ENCODE measurements at places on chromosomes 2 and 18.

- H3K4me3 ChIP-seq = no peak overlapping the region
- no peak overlapping the region for H3K27ac ChIP-seq
- no peaks in the 10 kb centered on the region for H3K4me1 ChIP-seq
- peak; percentile 65 for DNase-seq
- no peaks in the 10 kb centered on the region for H3K27me3 ChIP-seq
These were observed 262.6 kb downstream of the MREG start for GRCh38 chr2:215750763-215751162.

GRCh38 chr2:7867867-7868266, 814.0 kb upstream of the ID2 start:
- H3K4me1 ChIP-seq = peaks cover 4% of the 10 kb centered on the region
- no peaks in the 10 kb centered on the region for H3K36me3 ChIP-seq
- no peak overlapping the region for H3K4me3 ChIP-seq
- H3K27me3 ChIP-seq = no peaks in the 10 kb centered on the region

DNA sequence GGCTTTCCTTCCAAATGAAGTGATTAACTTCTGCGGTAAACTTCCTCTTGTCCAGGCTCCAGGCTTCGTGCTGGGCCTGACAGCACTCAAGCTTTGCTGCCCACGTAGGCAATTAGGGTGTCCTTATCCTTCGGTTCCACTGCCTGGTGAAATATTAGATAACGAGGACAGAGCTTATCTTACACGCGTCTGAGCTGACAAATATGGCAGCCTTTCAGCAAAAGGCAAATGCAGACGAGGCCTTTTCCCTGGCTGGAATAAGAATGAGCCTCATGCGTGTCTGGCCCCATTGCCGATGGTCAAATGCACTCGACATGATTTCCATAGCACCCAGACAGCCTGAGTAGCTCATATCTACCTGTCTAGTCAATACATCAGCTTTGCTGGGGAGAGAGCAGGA, 141.5 kb downstream of the FAM210A start:
- no peak overlapping the region for H3K27ac ChIP-seq
- no peaks in the 10 kb centered on the region for H3K4me1 ChIP-seq
- no peak overlapping the region for H3K4me3 ChIP-seq
- no peaks in the 10 kb centered on the region for H3K36me3 ChIP-seq
- no peak for DNase-seq
- no peaks in the 10 kb centered on the region for H3K27me3 ChIP-seq

GRCh38 chr2:105052773-105053172, 14.9 kb downstream of the MRPS9 start:
- H3K27ac ChIP-seq = no peak overlapping the region
- no peaks in the 10 kb centered on the region for H3K36me3 ChIP-seq
- no peaks in the 10 kb centered on the region for H3K27me3 ChIP-seq
- no peak for DNase-seq
- H3K4me1 ChIP-seq = no peaks in the 10 kb centered on the region

DNA sequence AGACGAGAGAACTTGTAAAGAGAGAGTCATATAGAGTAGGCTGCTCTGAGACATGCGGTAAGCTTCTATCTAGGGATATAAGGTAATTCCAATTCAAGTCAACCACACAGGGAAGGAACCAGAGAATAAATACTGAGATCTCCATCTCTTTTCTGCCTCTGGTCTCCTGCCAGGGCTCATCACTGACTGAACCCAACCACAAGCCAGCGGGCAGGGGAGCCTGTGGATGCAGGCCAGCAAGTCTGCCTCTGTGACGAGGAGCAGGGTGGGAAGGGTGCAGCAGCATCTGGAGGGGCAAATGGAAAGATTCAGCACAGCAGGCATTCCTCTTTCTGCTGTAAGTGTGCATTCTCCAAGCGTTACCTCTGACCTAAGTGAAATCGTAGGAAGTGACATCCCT, 82.2 kb downstream of the ICOS start:
- H3K4me3 ChIP-seq = no peak overlapping the region
- H3K36me3 ChIP-seq = no peaks in the 10 kb centered on the region
- H3K27me3 ChIP-seq = no peaks in the 10 kb centered on the region
- DNase-seq = no peak
- H3K27ac ChIP-seq = no peak overlapping the region

GRCh38 chr18:76895498-76895897, 73.1 kb downstream of the ZNF236 start:
- no peak for DNase-seq
- H3K4me1 ChIP-seq = no peaks in the 10 kb centered on the region
- no peak overlapping the region for H3K4me3 ChIP-seq
- H3K27ac ChIP-seq = no peak overlapping the region
- H3K36me3 ChIP-seq = peaks cover 51% of the 10 kb centered on the region
- no peaks in the 10 kb centered on the region for H3K27me3 ChIP-seq

- no peak overlapping the region for H3K27ac ChIP-seq
- no peak for DNase-seq
- H3K4me3 ChIP-seq = no peak overlapping the region
- H3K36me3 ChIP-seq = no peaks in the 10 kb centered on the region
- H3K27me3 ChIP-seq = no peaks in the 10 kb centered on the region
These were observed 95.1 kb downstream of the BAZ2B start for GRCh38 chr2:159521272-159521671.

DNA sequence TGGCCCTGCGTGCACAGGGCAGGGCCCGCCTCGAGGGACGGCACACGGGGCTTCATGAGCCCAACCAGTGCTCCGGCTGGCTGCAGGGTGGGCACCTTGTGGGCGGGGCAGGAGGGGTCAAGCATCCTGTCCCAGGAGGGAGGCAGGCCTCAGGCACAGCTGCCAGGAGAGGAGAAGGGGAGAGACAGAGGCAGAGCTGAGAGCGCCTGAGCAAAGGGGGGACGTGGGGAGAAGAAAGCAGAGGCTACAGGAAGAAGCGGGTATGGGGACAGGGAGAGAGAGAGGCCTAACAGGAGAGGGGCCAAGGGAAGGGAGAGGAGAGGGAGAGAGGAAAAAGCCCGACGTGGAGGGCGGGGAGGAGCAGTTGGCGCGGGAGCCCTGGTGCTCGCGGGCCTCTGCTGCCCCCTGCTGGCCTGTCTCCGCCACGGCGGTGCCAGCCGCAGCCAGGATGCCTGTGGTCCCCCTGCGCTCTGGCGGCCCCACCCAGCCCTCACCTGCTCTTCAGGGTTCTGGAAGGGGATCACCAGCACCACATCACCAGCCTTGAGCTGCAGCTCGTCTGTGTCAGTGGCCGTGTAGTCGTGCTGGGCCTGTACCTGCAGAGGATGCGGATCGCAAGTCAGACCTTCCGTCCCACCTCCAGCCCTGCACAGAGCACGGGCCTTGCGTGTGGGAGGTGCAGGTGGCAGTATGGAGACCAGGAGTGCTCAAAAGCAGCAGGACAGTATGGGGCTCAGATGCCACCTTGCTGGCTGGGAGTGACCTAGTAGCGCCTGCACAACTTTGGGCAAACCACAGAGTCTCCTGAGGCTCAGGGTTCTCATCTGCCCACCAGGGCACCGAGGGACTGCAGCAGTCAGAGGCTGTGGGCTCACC, 56.8 kb downstream of the BIN1 start:
- peak overlapping the region; percentile 5 for H3K27ac ChIP-seq
- no peaks in the 10 kb centered on the region for H3K36me3 ChIP-seq
- no peak overlapping the region for H3K4me3 ChIP-seq
- DNase-seq = peak; percentile 64
- no peaks in the 10 kb centered on the region for H3K27me3 ChIP-seq
- H3K4me1 ChIP-seq = no peaks in the 10 kb centered on the region

- H3K4me1 ChIP-seq = peaks cover 3% of the 10 kb centered on the region
- H3K27me3 ChIP-seq = no peaks in the 10 kb centered on the region
- no peak for DNase-seq
- H3K36me3 ChIP-seq = peaks cover 9% of the 10 kb centered on the region
These were observed 105.0 kb downstream of the UGGT1 start for GRCh38 chr2:128196026-128196425.

DNA sequence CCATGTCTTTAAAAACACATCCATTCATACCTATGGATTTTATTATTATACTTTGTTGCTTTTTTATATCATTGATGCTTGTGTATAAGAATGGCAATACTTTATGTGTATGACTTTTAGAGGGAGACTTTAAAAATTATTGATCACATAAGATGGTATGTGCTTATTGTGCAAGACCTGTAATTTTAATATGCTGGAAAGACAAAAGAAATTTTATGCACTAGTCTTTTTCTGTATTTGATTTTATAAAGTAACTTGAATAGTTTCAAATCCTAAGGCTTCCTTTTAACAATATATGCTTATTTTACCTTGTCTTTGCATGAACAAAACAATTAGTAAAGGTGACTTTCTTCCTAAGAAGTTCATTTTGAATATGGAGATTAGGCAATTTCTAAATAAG, 226.4 kb downstream of the PARD3B start:
- H3K4me3 ChIP-seq = no peak overlapping the region
- no peaks in the 10 kb centered on the region for H3K36me3 ChIP-seq
- no peak for DNase-seq
- no peaks in the 10 kb centered on the region for H3K27me3 ChIP-seq
- no peaks in the 10 kb centered on the region for H3K4me1 ChIP-seq

DNA sequence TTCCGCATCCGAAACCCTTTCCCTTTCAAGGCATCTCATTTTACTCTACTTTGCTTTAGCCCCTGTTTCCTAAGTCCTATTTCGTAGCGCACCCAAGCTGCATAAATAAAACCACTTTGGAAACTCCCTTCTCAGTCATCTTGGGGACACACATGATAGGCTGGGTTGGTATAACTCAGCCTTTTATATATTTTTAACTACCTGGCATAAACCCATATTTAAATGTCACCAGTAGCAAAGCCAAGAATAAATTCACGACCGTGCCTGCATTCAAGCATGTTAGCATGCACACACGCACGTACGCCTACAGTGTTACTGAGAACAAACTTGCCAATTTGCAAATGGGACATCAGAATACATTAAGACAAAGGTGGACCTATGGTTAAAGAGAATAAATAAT, 564.7 kb upstream of the PIK3C3 start:
- no peaks in the 10 kb centered on the region for H3K36me3 ChIP-seq
- no peaks in the 10 kb centered on the region for H3K27me3 ChIP-seq
- no peak overlapping the region for H3K4me3 ChIP-seq
- DNase-seq = no peak

DNA sequence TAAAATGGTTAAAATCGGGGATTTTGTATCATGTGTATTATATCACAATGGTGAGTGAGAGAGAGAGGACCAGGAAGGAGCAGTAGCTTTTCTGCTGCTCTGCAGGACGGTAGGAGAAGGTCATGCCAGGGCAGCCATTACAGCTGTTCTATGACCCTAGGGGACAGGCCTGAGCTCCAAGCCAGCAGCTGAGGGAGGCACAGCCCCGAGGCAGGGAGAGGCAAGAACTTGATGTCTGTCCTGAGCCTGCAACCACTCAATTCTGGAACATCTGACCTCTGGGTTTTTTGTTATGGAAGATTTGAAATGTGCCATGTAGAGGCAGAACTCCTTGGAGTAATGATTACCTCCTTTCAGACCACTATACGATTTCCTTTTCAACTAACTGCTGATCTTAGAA, 135.8 kb upstream of the SH3BP4 start:
- H3K4me1 ChIP-seq = no peaks in the 10 kb centered on the region
- DNase-seq = no peak
- no peak overlapping the region for H3K4me3 ChIP-seq
- H3K27me3 ChIP-seq = no peaks in the 10 kb centered on the region

DNA sequence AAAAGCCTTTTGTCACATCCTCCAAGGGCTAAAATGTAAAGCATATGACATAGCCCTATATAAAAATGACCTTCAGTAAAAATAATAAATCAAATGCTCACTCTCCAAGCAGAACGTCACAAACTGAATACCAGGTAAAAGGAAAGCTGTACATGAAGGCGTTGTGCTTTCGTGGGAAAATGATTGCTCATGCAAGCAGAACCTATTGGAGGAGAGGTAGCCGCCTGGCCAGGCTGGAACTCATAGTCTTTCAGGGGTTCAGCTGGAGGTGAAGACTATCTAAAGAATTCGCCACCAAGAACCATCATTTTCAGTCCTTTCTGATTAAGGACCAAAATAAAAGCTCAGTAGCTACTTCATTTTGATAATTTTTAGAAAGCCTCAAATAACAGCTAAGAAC, 44.7 kb downstream of the ANKRD44 start:
- peak overlapping the region; percentile 63 for H3K27ac ChIP-seq
- no peaks in the 10 kb centered on the region for H3K36me3 ChIP-seq
- no peaks in the 10 kb centered on the region for H3K27me3 ChIP-seq
- peaks cover 95% of the 10 kb centered on the region for H3K4me1 ChIP-seq
- H3K4me3 ChIP-seq = peak overlapping the region; percentile 8

GRCh38 chr2:230216489-230216888, 3.3 kb downstream of the SP110 start:
- peaks cover 22% of the 10 kb centered on the region for H3K4me1 ChIP-seq
- peaks cover 53% of the 10 kb centered on the region for H3K36me3 ChIP-seq
- no peak overlapping the region for H3K27ac ChIP-seq

GRCh38 chr2:166167449-166167848, 39.6 kb upstream of the SCN1A start:
- no peak overlapping the region for H3K27ac ChIP-seq
- H3K36me3 ChIP-seq = no peaks in the 10 kb centered on the region
- H3K27me3 ChIP-seq = no peaks in the 10 kb centered on the region
- no peak for DNase-seq
- H3K4me1 ChIP-seq = no peaks in the 10 kb centered on the region

DNA sequence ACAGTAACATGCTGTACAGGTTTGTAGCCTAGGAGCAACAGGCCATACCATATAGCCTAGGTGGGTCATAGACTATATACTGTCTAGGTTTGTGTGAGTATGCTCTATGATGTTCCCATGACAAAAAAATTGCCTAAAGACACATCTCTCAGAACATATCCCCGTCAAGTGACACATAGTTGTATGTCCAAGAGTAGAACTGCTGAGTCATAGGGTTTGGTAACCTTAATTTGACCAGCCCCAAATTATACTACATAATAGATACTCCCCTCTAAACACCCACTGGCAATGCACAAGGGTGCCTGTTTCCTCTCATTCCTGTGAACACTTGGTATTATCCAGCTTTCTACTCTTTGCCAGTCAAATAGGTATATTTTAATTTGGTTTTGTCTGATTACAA, 161.6 kb downstream of the LCLAT1 start:
- H3K4me3 ChIP-seq = no peak overlapping the region
- DNase-seq = no peak
- no peaks in the 10 kb centered on the region for H3K27me3 ChIP-seq
- no peaks in the 10 kb centered on the region for H3K36me3 ChIP-seq
- H3K27ac ChIP-seq = no peak overlapping the region
- no peaks in the 10 kb centered on the region for H3K4me1 ChIP-seq

GRCh38 chr2:212960336-212960735, 191.1 kb downstream of the IKZF2 start:
- H3K4me1 ChIP-seq = peaks cover 3% of the 10 kb centered on the region
- H3K27me3 ChIP-seq = no peaks in the 10 kb centered on the region
- no peak overlapping the region for H3K27ac ChIP-seq
- no peaks in the 10 kb centered on the region for H3K36me3 ChIP-seq
- H3K4me3 ChIP-seq = no peak overlapping the region
